Stimulated activated CD8-positive, alpha-beta memory T cell treated with anti-CD3 and anti-CD28 coated beads, Interleukin-7, amount 100 ng/mL, for 1 hour (primary cell): ENCODE measurements at places on chromosomes 2 and 18.

GRCh38 chr2:57542081-57542480 is 504.5 kb upstream of the VRK2 start:
- no peak for DNase-seq

DNA sequence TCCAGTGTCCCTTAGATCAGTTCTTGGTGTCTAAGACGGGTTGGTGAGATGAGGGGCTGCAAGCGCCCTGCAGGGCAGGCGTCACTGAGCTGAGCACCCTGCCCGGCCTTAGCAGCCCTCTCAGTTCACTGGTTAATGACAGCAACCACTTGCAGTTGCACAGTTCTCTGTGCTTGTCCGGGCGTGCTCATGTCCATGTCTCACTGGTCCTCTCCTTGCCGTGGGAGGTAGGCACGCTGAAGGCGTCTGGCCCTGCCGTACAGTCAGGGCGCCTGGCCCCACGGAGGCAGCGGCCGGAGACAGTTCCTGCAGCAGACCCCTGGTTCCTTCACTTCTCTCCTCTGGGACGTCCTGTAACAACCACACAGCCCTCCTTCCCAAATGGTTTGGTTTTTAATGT is 75.3 kb downstream of the ARHGEF4 start:
- DNase-seq, result no peak

GRCh38 chr2:178072000-178072382 is 586 bp downstream of the PDE11A start:
- DNase-seq, result no peak

DNA sequence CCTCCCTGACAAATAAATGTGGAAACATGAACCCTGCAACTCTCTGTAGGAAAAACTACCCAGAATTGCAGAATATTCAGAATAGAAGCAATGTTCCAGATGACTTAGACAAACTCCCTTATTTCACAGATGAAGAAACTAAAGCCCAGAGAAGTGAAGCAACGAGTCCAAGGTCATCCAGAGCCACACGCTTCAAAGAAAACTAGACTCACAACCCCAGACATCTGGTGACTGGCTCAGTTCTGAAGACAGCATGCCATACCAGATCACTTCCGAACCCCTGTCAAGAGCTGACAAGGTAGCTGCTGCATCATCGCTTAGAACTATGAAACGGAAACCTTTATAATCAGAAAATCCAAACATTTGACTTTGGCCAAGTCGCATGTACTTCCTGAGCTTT is 101.3 kb downstream of the PID1 start:
- DNase-seq, result no peak

DNA sequence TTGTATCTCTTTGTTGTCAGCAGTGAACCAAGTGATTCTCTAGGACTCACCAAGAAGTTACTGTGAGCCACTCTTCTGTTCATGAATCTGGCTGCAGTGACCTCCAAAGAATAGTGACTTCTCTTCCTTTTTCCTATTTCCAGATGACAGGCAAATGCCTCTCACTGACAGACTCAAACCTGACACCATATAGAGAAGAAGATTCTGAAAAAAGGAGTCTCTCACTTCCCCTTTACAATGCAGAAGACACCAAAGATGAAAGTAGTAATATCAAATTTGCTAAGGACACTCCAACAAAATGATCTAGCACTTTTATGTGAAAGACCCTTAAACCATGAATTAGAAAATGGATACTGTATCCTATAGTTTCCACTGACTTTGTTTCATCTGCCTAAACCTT is 44.4 kb upstream of the SETBP1 start:
- no peak for DNase-seq

DNA sequence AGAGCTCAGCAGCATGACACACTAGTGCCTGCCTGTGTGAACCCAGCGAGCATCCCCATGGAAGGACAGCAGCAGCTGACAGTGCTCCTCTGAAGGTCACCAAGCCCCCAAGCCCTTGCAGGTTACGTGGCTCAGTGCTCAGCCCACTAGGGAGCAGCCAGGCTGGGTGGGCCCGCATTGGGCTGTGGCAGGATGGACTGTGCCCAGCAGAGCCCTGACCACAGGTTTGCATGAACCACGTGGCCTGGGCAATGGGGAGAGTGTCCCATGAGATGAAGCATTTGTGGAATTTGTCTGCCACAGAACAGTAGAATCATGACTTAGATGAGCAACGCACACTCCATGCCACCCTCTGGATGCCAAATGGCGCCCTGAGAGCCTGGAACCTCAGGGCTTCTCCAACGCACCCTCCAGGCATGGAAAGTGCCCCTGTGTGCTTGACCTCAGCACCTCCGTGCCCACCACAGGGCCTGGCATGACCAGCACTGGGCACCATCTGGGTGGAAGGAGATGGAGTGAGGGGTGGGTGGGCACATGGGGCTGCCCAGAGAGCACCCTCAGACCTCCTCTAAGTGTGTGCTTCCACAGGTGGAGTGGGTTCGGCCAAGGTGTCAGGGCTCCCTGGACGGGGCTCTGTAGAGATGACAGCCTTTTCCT is 216.1 kb upstream of the RAB6C start:
- DNase-seq, result no peak

DNA sequence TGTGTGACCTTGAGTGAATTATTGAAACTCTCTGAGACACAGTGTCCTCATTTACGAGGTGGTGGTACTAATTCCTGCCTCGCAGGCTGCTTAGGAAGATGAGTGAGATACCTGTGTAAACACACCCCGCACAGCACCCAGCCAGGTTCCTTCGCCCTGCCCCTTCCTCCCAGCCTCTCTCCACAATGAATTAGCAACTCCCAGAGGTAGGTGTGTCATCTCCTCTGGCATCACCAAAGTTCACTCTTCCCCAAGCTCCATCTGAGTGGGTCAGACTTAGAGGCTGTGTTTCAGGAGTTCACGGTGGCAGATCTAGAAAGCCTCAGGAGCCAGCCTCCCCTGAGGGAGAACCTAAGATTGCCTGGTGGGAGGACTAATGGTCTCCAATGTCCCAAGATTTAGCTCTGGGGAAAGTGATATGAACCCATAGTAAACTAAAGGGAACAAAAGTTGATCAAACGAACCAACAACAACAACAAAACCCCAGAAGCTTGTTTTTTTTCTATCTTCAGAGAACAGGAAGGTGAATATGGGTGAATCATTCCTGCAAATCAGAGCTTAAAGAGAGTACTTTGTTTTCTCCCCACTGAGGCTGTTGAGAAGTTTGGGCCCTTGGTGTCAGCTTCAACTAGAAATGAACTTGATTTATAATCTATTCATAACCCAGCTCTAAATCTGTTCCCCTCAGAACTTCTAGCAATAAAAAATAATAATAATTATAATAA is 44.4 kb upstream of the NRP2 start:
- DNase-seq, result no peak

GRCh38 chr2:180599804-180600203 is 380.6 kb upstream of the UBE2E3 start:
- no peak for DNase-seq

DNA sequence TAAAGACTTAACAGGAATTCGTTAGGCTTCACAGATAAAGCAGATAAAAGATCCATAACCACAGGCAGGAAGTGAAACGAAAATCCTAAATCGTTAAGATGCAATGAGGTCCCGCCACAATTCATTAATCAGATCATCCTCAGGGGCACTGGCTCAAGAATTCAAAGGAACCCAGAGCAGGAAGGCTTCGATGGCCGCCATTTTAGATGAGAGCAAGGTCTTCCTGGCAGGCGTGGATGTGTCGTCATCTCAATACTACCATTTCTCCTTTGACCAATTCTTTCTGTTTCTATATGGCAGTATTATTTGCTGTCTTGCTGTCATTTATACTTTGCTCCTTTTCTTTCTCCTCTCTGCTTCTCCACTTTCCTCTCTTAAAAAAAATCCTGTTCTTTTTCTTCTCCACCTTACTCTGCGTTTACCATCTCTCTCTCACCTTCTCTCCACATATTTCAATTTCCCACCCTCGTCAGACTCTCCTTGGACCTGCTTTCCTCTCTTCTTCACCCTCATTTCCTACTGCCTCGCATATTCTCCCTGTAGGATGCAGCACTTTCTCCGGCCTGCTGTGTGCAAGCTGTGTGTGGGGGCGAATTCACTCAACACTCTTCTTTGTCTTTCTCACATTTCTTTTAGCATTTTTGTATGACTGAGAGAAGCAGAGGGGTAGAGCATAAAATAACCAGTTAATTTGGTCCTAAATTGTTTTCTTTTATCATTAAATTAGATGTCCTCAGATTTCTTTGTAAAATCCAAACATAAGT is 35.1 kb upstream of the LHCGR start:
- DNase-seq, result no peak

DNA sequence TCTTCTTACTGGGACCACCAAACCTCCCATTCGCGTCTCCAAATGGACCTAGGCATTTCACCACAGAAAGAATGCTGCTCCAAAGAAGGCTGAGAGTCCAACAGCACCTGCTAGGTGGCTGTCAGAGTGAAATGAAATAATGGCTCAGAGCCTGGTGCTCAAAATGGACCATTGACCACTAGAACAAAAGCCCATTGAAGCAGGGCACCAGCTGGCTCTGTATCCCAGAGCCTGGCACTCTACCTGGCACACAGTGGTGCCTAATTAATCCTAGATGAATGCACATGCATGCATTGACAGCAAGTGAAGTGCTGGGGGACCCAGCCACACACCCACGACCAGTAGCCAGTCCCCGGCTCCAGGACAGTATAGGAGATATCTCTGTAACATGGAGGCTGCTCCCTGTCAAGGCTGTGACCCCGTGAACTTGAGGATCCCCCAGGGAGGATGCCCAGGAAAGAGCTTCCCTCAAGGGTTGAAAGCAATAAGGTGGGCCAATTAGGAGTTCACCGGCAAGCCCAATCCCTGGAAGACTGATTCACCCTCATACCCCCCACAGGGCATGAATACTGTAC is 261.3 kb downstream of the TNS1 start:
- DNase-seq, result no peak

DNA sequence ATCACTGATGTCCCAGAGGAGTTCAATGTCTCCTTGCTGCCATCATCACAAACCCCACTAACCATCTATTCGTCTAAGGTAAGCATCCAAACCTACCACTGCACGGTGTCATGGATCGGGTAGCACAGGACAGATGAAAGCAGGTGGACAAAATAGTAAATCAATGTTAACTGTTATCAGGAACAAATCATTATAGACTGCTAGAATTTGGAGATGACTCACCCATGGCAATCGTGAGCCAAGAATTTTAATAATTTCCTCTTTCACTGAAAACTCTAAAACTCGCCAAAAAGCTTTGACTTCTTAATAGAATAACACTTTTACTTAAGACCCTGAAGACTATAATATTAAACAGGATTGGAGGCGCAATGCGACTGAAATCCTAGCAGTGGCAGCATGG is 33.7 kb upstream of the BZW1 start:
- no peak for DNase-seq

GRCh38 chr2:33788044-33788443 is 188.9 kb upstream of the FAM98A start:
- DNase-seq, result no peak

GRCh38 chr18:57869221-57869620 is 66.1 kb upstream of the ATP8B1 start:
- DNase-seq, result no peak

DNA sequence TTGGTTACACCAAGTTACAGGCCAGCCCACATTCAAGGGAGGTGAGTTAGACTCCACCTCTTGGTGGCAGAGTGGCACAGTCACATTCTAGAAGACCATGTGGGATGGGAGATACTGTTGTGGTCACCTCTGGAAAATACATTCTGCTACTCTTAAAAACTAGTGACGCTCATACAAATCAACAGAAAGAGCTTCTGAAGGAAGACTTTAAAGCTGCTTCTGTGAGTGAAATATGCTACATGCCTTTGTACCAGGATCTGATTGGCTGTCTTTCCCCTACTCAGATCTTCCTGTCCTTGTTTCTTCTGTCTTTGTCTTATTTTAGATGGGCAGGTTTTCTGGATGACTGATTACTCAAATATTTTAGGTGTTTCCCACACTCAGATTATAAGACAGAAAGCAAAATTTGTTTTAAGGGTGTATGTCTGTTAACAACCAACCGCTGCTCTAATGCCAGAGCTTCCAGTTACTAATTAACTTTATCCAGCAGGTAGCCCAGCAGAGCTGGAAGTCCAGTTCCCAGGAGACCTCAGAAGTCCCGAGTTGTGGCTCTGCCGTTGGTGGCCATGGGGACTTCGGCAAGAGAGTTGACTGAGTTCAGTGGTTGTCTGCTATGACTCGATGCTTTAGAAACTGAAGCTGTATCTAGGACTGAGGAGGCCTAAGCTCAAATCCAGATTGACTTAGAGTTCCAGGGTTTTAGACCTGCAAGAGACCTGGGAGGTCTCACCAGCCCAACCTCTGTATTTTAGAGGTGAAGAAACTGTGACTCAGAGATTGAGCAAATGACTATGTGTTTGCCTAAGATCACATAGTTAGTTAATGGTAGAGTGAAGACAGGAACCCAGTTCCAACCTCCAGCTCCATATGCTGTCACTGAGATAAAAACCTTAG is 7.4 kb downstream of the IL1R2 start:
- no peak for DNase-seq

GRCh38 chr18:33873112-33873511 is 295.1 kb downstream of the ASXL3 start:
- DNase-seq, result no peak

DNA sequence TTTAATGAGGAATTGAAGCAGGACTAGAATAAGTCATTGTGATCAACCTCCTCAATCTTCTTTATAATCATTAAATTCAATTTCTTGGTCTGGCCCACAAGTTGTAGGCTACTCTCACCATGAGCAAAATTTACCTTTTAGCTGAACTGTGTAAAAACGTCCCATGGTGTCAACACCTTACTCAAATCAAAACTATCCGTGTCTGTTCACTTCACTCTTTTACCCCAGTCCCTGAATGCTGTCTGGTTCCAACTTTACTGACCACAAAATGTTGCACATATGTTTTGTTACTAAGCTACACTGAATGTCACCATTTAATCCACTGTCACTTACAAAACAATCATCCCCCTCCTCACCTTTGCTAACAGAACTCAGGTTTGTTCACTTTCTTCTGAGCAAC is 951.6 kb upstream of the SLC39A10 start:
- no peak for DNase-seq

DNA sequence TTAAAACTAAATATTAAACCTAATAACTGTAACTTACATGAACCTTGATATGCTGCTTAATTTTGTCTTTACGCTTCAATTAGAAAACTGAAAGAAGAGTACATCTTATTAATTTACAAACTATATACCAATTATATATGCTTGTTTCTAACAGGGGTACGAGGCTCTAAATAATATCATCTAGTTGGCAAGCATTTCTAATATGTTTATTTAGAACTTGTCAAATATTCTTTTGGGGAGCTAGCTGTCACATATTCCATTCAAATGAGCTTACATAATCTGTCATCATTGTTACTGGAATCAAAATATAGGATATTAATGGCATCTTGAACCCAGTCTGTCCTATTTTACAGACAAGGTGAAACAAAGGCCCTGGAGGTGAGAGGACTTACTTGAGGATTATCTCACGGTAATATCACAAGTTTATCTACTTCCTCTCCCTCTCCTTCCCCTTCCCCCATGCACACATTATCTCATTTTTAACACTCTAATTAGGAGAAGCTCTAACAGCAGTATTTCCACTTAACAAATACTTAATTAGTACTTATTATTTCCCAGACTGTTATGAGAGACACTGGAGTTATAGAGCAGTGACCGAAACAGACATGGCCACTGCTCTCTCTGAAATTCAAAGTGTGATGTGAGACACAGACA is 3.5 kb downstream of the PRKD3 start:
- no peak for DNase-seq

- DNase-seq, result no peak
Observed at GRCh38 chr18:7846335-7846734, 279.2 kb downstream of the PTPRM start.

- no peak for DNase-seq
Observed at GRCh38 chr2:130922417-130922816, 85.7 kb downstream of the ARHGEF4 start.
